Stimulated activated CD8-positive, alpha-beta memory T cell treated with anti-CD3 and anti-CD28 coated beads, Interleukin-15, amount 100 ng/mL, for 4 hours (primary cell): ENCODE measurements at places on chromosomes 1 and 21.

DNA sequence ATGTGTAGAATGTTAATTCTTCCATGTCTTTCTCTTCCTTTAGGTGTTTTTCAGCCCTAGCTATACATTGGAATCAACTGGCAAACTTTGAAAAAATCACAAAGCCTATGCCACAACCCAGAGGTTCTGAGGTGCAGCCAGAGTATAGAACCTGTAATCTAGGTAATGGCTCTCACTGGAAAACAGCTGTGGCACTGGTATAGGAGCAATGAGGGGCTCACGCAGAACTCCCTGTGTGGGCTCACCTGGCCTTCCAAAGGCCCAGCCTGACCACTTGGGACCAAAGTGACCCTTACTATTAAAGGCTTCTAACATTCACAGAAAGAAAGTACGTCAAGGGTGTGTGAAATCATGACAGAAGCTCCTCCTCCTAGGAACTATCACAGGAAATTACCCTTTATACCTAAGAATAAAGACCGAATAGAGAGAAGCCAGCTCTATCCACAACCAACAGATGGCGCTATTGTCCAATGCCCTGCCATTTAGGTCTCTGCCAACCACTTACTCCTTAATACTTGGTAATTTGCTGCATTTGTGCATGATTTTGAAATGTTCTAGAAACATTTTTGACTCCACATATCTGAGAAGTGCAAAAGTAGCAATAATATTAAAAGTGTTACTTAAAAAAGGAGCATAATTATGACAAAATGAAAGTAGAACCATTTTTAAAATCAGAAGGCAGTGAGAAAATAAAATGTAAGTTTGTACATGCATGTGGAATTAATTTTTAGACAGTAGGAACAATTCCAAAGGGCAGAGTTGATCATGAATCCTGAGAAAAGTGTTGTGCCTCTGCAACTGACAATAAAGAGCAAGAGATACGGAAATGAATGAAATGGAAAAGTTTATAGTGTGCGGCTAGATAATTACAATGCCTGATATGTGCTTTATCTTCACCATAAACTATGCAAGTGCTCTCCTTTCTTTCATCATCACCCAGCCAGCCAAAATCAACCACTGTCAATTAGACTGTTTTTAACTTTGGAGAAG, 93.1 kb upstream of the HAO2 start:
- DNase-seq, result no peak

- DNase-seq, result no peak
Measured at GRCh38 chr1:9670085-9670484, 18.6 kb downstream of the PIK3CD start.

- DNase-seq, result no peak
Measured at GRCh38 chr1:236108027-236108648, 34.2 kb upstream of the GPR137B start.

GRCh38 chr1:15723631-15724246, 12.3 kb upstream of the SLC25A34 start:
- no peak for DNase-seq

GRCh38 chr1:161389691-161390558, 22.2 kb upstream of the CFAP126 start:
- DNase-seq, result peak; percentile 88
